ENCODE measurements at places on chromosomes 2 and 18.

DNA sequence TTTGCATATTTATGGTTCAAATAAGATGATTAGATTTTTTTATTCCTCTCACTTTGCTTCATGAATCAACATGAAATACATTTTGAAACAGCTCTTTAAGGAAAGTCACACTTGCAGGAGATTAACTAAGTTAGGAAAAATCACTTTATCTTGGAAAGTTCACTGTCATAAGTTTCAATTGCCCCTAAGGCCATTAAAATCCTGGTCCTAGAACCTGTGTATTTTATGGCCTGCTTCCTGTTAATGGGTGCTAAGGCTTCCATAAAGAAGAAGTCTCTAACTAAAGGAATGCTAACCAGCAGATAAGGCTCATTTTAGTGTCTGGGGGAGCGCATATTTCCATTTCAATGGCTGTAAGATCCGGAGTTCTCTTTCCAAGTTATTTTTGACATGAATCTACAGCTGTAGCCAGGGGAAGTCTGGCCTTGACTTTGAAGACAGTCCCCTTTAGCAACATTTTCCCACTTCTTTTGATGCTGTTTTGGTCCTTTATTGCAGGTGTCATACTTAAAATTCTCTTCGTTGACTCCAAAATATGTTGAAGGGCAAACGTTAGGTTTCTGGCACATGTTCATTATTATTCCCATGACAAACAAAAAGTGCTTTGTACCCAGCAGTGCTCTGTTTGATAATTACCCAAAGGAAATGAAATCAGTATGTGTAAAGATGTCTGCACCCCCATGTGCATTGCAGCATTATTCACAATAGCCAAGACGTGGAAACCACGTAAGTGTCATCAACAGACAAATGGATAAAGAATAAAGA, 34.4 kb upstream of the SH3BP4 start:
- DNase-seq, result no peak

GRCh38 chr2:140695155-140695554, 1435.7 kb downstream of the LRP1B start:
- no peak for DNase-seq

DNA sequence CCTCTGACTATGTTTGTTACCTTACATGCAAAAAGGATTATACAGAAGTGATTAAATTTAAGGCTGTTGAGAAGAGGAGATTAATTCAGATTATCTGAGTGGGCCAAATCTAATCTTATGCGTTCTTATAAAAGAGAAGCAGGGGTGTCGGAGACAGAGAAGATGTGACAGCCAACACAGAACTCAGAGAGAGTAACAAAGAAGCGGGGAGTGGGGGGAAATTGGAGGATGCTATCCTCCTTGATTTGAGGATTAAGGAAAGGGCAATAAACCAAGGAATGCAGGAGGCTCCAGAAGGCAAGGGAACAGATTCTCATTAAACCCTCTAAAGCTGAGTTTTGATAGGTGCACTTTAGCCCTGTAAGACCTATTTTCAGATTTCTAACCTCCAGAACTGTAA, 291.3 kb upstream of the REG3G start:
- no peak for DNase-seq

DNA sequence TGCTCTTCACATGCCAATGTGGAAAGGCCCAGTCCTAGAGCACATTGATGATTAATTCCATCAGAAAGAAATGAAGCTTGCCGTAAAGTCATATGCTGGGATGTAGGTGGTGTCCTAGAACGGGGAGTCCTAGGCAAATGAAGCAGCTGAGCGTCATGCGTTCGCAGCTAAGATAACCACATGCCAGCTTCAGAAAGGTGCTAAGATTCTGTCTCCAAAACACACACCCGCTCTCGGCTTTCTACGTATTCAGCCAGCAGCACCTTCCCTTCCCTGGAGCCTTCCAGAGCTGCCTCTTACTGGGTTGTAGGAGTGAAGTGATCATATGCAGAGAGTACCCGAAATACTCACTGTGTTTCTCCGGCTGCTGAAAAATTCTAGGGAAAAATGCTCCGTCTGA, 421.6 kb upstream of the ID2 start:
- DNase-seq, result no peak

Measured in SJSA1 (cell line).